NCI-H526 treated with DMSO at 0.1 percent for 48 hours (cell line): ENCODE measurements at places on chromosomes 7 and 10.

GRCh38 chr7:99040104-99040958 is 103.6 kb downstream of the SMURF1 start:
- DNase-seq: peak; percentile 29

GRCh38 chr10:51896849-51897248 is 197.5 kb upstream of the CSTF2T start:
- no peak for DNase-seq

- no peak for DNase-seq
These were observed 12.0 kb upstream of the GLCCI1 start for GRCh38 chr7:7956531-7957128.

GRCh38 chr7:48938539-48939295 is 14.4 kb downstream of the CDC14C start:
- DNase-seq: no peak

DNA sequence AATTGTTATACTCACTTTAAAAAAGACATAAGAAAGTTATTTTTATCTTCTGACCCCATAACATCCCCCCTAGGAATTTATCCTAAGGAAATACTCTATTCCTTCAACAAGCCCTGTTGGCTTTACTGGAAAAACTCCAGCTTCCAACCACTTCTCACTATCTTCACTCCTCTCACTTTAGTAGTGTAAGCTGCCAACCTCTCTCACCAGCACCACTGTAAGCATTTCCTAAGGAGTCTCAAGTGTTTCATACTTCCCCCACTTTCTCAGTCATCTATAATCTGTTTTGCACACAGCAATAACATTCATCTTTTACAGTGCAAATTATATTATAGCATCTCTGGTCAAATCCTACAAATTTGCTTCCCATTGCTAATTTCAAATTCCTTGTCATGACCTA is 45.8 kb downstream of the GPR85 start:
- no peak for DNase-seq

GRCh38 chr10:14385596-14386593 is 55.2 kb upstream of the FRMD4A start:
- no peak for DNase-seq

DNA sequence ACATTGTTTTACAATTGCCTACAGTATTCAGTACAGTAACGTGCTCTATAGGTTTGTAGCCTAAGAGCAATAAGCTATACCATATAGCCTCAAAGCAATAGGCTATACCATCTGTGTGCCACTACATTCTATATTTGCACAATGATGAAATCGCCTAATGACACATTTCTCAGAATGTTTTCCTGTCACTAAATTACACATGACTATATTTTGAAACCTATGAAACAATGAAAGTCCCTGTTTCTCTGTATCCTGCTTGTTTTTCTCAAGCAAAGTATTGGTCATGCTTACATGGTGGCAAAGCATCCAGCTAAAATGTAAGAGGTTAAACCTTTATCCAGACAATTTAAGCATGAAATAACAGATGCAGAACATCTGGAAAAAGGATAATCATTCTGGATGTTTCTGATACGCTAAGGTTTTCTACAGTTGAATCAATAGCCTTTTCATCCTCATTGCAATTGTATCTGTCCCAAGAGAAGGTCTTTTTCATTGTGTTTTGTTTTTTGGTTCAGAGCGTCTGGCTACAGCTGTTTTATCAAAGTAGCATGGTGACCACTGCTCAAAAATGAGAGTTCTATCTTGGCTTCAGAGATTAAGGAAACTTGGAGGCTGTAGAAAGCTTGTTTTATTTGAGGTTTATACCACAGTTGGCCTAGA is 81.7 kb downstream of the CSTF2T start:
- no peak for DNase-seq

DNA sequence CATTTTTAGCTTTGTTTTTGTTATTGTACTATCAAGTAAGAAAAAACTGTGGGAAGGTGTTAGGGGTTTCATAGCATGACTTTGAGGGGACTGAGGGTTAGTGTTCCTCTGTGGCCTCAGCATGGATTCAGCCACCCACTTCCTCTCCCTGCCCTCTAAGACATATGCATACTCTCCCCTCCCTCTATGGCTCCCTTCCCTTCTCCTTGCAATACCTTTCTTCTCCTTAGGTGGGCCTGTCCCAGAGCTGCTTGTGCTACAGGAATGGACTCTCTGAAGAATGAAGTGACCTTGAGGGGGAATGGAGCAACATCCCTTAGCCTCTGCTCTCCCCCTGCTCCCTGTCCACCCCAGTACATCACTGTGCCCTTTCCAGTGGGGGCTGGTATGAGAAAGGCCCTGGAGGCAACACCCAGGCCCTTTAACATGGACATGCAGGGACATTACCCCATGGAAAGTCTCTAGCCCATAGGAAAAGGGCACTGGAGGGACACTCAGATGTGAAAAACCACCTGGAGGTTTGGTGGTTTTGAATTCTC is 22.4 kb downstream of the CDH23 start:
- no peak for DNase-seq
